Activated B cell treated with CpG ODN at 0.5 μM for 24 hours (primary cell): ENCODE measurements at places on chromosomes 11 and 22.

GRCh38 chr11:619628-620050 is 3.9 kb upstream of the IRF7 start:
- no peak for DNase-seq

DNA sequence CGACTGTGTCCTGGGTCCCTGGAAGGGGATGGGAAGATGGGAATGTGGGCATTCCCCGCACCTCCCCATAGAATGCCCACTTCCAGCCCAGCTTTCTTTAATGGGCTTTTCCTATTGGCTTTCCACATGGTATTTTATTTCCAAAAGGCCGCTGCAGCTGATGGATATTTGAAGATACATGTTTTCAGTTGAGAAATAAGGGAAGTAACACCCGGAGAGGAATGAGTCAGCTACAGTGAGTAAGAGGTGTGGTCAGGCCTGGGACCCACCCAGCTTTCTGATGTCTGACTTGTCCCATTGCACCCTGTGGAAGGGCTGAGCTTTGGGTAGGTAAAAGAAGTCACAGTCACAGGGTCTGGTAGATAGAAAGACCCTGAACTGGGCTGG is 476.9 kb downstream of the MIAT start:
- no peak for DNase-seq

DNA sequence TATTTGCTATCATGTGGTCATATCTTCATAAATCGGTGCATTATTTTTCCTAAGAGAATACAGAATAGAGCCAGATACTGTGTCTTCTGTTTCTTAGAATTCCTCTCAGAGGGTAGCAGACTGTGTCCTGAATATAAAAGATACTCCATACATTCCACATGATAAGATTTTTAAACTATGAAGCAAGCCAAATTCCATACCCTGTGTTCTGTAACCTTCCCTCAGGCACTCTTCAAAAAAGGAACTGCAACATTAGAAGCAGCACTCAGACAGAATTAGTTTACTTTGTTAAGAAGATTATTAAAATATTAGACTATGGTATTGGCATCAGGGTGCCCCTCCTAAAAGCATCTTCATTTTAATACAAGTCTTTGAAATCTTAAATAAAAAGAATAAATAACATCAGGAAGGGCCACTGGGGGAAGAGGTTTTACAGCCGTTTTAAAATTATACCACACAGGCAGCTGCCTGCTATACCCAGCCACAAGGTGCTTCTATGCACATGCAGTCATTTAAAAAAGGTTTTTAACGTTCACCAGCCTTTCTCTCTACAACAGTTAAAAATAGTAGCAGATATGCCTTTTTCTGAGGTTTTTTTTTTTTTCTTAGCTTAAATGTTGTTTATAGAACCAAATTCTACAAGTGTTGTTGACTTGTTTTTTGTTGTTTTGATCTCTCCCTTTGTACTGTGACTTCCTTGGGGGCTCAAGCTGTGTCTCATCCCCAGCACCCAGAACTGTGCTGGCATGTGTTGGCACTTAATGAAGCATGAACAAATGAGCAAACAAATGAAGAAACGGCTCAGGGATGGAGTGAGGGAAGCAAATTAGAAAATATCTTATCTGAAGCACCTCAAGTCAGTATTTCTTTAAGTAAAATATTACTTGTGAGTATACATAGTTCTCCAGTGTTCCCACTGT is 54.7 kb upstream of the CCDC89 start:
- DNase-seq = no peak

DNA sequence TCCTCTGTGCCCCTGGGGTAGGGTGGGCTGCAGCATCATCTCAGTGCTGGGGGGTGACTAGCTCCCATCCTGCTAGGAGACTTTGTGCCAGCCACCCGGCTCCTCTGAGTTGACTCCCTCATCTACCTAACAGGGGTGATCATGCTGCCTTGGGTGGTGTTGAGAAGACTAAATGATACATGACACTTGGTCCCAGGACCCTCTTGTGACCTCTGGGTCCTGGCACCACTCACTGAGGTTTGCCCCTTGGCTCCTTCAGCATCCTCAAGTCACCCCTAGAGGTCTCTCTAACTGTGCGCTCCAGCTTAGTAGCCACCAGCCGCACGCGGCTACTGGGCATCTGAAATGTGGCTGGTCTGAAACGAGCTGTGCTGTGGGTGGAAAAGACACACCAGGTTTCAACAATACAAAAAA is 72.1 kb downstream of the LRRC32 start:
- no peak for DNase-seq

- no peak for DNase-seq
These were observed 27.0 kb upstream of the AMOTL1 start for GRCh38 chr11:94741022-94741679.

DNA sequence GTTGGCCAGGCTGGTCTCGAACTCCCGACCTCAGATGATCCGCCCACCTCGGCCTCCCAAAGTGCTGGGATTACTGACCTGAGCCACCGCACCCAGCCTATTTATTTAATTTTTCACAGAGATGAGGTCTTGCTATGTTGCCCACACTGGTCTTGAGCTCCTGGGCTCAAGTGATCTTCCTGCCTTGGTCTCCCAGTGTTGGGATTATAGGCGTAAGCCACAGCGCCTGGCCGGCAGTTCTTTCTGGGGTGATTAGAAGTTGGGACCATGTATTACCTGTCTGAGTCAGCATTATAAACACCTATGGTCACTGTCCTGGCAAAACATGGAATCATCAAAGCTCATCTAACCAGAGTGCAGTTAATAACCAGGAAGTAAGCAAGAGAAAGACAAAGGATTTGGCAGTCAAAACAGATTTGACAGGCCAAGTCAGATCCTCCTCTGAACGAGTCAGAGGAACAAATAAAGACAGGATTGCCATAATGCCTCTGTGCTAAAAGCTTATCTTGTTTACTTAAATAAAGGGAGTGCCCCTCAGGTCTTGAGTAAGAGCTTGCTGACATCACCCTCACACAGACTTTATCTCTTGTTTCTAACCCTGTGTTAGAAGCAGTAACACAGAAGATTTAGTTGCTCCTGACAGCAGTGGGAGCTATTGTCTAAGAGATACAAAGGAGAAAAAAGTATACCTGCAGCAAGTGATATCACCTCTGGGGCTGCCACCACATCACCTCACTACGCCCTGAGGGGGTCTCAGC is 3.7 kb downstream of the SERPIND1 start:
- no peak for DNase-seq

GRCh38 chr11:120244476-120245365 is 4.8 kb downstream of the POU2F3 start:
- DNase-seq = no peak

- no peak for DNase-seq
These were observed 52.7 kb upstream of the WNT7B start for GRCh38 chr22:46029574-46030200.

GRCh38 chr11:10450462-10451425 is 4.3 kb upstream of the AMPD3 start:
- peak; percentile 64 for DNase-seq

- DNase-seq = no peak
These were observed 16.7 kb upstream of the ZC3H12C start for GRCh38 chr11:110076371-110076965.

DNA sequence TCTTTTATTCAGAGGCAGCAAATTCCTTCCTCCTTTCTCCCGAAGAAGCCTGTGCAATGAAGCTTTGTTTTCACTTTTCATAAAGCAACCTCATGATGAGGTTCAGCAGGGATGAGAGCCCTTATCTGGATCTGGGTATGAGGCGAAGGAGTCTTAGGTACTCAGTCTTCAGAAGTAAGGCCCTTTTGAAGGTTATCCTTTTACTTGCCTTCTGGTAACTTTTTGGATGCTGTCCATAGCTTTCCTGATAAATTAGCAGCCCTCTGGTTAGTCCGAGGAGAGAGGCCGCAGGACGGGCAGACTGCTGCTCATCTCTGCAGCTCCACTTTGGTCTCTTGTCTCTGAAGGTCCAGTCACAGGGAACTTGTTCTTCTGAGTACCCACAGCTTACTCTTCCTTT is 1.1 kb downstream of the TRIM22 start:
- no peak for DNase-seq

- DNase-seq = no peak
These were observed 83.7 kb downstream of the RPL27A start for GRCh38 chr11:8766043-8766987.

DNA sequence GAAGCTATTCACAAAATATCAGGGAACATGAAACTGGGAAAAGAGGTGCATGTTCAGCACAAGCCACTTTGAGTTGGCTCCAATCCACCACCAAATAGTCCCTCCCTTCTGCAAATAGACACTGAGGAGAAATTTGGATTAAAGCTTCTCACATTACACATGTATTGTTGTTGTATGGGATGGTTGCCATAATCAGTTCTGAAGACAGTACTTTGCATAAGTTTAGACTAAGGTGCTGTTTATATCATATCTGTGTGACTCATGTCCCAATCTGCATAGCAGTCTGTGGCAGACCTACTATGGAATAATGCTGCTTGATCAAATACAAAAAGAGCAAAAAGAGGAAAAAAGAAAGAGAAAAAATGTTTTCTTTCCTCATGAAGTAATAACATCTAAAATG is 376.7 kb upstream of the DDI1 start:
- DNase-seq = no peak

GRCh38 chr11:121293288-121293594 is 670 bp downstream of the SC5D start:
- DNase-seq = no peak

DNA sequence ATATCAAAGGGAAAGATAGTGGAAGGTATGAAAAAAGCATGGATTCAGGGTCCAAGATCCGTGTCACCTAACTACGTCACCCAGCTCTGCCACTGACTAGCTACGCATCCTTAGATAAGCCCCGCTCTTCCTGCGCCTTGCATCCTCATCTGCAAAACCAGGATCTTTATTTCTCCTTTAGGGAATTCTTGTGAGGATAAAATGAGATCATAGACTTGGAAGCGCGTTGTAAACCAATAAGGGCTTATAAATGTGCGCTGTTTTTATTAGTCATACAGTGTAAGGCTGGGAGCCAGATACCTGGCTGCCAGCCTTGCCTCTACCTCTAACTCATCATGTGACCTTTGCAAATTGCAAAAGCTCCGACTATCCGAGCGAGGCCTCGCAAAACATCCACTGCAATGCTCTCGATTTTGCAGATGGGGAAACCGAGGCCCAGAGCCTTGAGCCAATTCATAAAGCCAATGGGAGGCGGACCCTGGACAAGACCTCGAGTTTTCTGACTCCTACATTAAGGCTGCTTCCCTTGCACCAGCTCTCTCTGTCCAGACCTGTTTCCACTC is 753 bp downstream of the PRPF19 start:
- no peak for DNase-seq

- peak; percentile 66 for DNase-seq
These were observed 1.0 kb downstream of the ANKRD42 start for GRCh38 chr11:83194281-83195142.

DNA sequence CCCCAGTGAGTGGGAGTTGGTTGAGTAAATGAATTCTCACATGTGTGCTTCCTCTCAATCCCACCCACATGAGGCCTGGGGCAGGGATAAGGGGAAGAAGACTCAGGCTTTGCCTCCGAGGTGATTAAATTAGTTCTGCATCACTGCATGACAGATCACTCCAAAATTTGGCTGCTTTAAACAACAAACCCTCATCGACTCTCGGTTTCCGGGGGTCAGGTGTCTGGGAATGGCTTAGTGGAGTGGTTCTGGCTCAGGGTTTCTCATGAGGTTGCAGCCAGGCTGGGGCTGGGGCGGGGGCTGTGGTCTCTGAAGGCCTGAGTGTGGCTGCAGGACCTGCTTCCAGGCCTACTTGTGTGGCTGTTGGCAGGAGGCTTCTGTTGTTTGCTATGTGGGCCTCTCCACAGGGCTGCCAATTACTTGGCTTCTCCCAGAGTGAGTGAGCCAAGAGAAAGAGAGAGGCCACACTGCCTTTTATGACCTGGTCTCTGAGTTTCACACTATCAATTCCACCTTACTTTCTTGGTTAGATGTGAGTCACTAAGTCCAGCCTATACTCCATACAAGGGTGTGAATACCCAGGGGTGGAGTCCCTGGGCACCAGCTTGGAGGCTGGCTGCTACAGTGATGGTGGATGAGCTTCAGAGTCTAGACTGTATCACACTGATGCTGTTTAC is 15.9 kb downstream of the MOGAT2 start:
- DNase-seq = no peak

- DNase-seq = peak; percentile 44
These were observed 16.6 kb upstream of the SPTBN2 start for GRCh38 chr11:66745356-66746235.

- no peak for DNase-seq
These were observed 3.7 kb downstream of the NPTXR start for GRCh38 chr22:38840129-38840528.

DNA sequence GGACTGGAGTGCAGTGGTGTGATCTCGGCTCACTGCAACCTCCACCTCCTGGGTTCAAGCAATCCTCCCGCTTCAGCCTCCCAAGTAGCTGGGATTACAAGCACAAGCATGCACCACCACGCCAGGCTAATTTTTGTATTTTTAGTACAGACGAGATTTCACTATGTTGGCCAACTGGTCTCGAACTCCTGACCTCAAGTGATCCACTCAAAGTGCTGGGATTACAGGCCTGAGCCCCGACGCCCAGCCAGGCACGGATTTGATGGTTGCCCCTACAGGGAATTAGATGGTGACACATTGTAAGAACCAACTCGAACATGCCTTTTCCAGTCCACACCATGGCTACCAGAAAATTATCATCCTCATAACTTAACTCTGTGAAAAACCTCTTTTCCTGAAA is 26.8 kb upstream of the RTL6 start:
- no peak for DNase-seq

GRCh38 chr11:125082611-125083311 is 19.7 kb downstream of the SLC37A2 start:
- DNase-seq = no peak

- DNase-seq = no peak
These were observed 10.9 kb downstream of the SLC25A17 start for GRCh38 chr22:40808018-40808841.

- DNase-seq = no peak
These were observed 19.5 kb downstream of the SLC5A12 start for GRCh38 chr11:26702406-26702805.

GRCh38 chr11:134652586-134653255 is 240.7 kb upstream of the B3GAT1 start:
- no peak for DNase-seq

GRCh38 chr11:117870103-117870952 is 6.1 kb downstream of the FXYD6 start:
- DNase-seq = no peak

- DNase-seq = peak; percentile 93
These were observed at the start of gene TTC17 for GRCh38 chr11:43358801-43359421. TSS of gene TTC17 (plus strand) at chr11:43358920. CDS start at chr11:43358955, 35 bp downstream.

DNA sequence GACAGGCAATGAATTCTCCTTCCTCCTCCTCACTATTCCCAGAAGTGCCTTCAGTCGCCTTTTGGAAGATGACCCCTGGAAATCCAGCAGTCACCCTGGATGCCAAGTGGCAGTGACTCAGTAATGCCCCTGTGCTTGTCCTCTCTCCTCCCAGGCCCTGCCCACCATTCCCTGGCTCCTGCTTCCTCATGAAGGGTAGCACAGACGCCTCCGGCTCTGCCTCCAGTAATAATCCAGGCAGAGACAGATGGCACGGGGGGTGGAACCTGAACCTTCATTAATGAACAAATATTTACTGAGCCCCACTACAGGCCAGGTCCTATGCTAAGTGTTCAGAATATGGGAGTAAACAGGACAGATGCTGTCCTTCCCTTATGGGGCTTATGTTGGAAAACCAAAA is 23.2 kb downstream of the SYT13 start:
- no peak for DNase-seq
